ENCODE measurements at places on chromosomes 2 and 18.

DNA sequence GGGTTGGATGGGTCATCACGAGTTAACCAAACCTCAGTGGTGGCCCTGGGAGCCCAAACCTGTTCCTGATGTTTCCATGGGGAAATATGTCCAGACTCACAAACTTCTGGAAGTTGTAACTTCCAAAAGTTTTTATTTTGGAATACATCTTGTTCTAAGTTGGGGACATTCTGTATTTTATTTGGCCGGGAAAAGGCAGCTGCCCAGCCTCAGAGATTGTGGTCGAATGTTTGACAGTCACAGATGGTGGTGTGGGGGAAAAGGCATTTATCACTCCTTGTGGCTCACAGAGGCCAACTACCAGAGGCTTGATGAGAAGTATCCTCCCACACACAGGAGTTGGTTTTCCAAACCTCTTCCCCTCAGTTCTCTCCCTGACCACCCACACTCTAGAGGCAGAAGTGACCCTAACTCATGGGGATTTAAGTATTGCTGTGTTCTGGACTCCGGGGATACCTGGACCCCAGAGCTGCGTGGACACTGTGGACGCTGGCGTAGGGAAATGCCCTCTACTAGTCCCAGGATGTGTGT, 124.7 kb upstream of the PPP1CB start:
- H3K4me3 ChIP-seq, result no peak overlapping the region
- peaks cover 23% of the 10 kb centered on the region for H3K4me1 ChIP-seq
- DNase-seq, result no peak
- H3K27me3 ChIP-seq, result no peaks in the 10 kb centered on the region
- H3K36me3 ChIP-seq, result no peaks in the 10 kb centered on the region

GRCh38 chr2:230701308-230701707, 11.3 kb upstream of the CAB39 start:
- no peaks in the 10 kb centered on the region for H3K27me3 ChIP-seq
- no peaks in the 10 kb centered on the region for H3K4me1 ChIP-seq
- no peak for DNase-seq
- no peaks in the 10 kb centered on the region for H3K36me3 ChIP-seq
- H3K27ac ChIP-seq, result no peak overlapping the region
- no peak overlapping the region for H3K4me3 ChIP-seq

GRCh38 chr2:150581717-150582472, 94.4 kb upstream of the RND3 start:
- no peaks in the 10 kb centered on the region for H3K27me3 ChIP-seq
- H3K36me3 ChIP-seq, result no peaks in the 10 kb centered on the region
- H3K27ac ChIP-seq, result no peak overlapping the region
- peaks cover 20% of the 10 kb centered on the region for H3K4me1 ChIP-seq
- H3K4me3 ChIP-seq, result no peak overlapping the region

DNA sequence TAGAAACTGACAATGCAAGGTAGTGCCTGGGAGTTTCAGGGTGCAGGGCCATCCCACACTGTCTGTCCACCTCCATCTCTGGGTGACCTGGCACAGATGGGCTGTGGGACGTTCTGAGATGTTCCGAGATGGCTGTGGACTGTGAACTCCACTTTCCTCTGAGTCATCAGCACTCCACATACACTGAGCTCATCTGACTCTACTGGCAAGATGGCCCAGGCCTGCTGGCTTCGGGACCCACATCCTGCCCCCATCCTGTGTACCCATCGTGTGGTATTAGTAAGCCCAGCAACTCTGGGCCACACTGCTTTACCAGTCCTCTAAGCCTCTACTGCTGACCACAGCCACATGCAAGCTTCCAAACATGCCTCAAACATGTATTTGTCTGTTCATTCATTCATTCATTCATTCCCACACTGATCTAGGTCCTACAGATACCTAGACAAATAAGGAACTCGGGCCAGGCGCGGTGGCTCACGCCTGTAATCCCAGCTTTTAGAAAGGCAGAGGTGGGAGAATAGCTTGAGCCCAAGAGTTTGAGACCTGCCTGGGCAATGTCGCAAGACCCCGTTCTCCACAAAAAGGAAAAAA, 124.8 kb upstream of the CXCR4 start:
- peaks cover 3% of the 10 kb centered on the region for H3K4me1 ChIP-seq
- no peak for DNase-seq

Measured in osteoblast (primary cell).